ENCODE measurements at places on chromosomes 6 and 20.

GRCh38 chr6:88785478-88785877, 177.9 kb downstream of the RNGTT start:
- no peak for DNase-seq

- DNase-seq, result no peak
Measured at GRCh38 chr6:83609248-83609647, 96.9 kb downstream of the PRSS35 start.

GRCh38 chr6:100035873-100036653, 42.0 kb upstream of the MCHR2 start:
- DNase-seq, result no peak

GRCh38 chr20:47334022-47334551, 22.4 kb downstream of the ZMYND8 start:
- DNase-seq, result no peak

- peak; percentile 74 for DNase-seq
Measured at GRCh38 chr20:44909872-44910689, at the start of gene PABPC1L. PABPC1L (plus strand) TSS chr20:44910060; CDS start chr20:44910144, 84 bp downstream.

DNA sequence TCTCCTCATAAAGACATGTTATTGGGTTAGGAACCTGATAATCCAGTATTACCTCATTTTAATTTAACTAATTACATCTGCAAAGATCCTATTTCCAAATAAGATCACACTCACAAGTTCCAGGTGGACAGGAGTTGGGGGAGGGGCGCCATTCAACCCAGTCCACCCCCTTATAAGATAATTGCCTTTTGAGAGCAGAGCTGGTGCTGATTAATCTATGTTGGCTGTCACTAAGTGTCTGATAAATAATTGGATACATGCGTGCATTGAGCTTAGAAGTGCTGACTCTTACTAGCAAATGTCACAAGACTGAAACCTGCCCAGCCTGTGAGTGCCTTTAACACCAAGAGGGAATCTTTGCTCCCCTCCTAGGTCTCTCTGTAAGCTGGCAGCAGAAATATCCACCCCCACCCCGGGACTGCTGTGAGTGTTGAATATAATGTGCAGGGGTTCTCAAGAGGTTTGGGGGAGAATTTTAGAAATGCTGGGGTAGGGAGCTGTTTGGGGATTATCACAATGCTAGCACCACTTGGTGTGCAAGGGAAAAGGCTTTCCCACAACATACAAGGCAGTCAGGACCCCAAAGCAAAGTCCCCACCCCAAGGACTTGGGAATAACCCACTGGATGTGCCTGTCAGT, 87.5 kb downstream of the ANKRD60 start:
- no peak for DNase-seq

- no peak for DNase-seq
Measured at GRCh38 chr6:141653590-141653989, 479.1 kb upstream of the GJE1 start.

DNA sequence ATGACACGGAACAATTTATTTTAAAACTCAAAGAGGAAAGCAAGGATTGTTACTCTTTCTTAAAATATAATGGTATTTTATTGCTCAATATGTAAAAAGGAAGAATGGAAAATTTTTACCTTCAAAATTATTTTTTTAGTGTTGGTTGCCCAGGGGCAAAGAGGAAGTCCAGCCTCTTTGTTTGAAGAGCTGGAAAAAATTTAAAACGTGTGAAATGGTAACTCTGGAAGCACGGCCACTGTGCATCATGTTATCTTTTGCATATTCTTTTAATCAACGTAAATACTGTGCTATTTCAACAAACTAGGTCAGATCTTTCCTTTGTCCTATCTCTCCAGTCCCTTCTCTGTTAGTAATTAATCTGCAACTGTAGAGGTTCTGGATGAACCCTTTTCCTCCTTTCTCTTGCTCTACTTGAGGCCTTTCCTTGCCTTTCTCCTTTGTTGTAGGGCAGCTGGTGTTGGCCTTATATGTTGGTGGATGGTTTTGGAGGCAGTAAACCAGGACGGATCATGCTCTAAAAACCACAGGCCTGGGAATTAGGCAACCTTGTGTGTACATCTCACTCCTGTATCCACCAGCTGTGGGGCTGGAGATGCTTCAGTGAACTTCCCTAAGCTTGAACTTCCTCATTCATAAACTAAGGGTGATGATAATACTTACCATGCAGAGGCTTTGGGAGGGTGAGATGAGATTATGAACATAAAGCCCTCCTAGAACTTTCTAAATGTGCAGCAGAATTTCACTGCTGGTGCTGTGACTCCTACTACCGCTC, 143.3 kb downstream of the PRL start:
- no peak for DNase-seq

DNA sequence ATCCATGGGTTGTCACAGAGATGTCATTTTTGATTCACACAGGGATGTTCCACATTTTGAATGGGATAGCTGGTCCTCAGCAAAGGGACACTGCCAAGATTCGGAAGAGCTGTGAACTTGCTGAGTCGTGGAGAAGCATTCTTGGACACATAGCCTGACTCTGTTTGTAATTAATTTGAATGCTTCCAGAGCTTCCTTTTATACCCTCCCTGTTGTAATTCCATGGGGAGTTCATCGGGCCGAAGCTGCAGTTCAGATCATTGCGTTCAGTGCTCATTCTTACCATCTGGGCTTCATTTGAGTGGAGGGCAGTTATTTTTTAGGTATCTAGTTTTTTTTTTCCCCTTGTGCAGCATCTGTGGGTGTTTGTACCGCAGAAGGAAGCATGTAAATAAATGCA, 126.5 kb downstream of the SLC24A3 start:
- no peak for DNase-seq

GRCh38 chr6:137923866-137924653, 57.0 kb downstream of the TNFAIP3 start:
- DNase-seq, result no peak

DNA sequence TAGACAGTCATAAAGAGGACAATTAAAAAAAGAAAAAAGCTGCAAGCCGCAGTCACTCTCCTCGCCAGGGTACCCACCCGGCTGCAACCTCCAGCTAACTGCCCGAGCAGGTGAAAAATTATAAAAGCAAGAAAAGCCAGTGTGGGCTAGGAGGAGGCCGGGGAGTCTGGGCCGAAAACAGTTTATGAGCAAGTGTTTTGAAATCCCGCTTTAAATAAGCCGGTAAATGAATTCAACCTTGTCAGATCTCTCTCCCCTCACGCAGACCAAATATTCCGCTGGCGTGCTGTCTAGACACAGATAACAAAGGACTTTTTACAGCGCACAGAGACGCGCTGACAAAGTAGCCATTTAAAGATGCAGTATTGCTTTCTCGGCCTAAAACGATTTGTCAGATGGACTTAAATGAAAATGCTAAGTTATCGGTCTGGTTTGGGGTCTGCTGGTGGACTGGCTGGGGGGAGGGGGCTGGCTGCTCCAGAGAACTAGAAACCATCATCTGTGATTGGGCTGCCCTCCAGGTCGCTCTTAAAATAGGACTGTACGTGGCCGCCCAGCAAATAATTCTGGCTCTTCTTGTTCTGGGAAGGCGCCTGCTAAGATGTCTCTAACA, 24.6 kb downstream of the PMEPA1 start:
- no peak for DNase-seq

Data from CD4-positive, CD25-positive, alpha-beta regulatory T cell (primary cell).